ENCODE measurements at places on chromosomes 16 and 17.
A peak's percentile ranks its signal among the peaks of the same experiment; 100 is the strongest.

DNA sequence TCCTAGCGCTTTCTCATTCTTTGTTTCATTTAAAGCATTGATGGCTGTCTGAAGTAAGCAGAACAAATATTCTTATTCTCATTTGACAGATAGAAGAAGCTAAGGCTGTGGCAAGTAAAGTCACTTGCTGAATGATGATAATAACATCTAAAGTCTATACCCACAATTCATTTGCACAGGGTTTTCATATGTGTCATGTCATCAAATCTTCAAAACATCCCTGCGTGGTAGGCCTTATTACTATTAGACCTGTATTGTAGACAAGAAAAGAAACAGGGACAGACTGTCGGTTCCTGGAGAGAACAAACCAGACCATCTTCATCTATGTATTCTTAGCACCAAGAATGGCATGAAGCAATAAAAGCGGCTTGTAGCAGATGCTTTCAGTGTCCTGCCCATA is 85.9 kb downstream of the ASIC2 start:
- DNase-seq: no peak

DNA sequence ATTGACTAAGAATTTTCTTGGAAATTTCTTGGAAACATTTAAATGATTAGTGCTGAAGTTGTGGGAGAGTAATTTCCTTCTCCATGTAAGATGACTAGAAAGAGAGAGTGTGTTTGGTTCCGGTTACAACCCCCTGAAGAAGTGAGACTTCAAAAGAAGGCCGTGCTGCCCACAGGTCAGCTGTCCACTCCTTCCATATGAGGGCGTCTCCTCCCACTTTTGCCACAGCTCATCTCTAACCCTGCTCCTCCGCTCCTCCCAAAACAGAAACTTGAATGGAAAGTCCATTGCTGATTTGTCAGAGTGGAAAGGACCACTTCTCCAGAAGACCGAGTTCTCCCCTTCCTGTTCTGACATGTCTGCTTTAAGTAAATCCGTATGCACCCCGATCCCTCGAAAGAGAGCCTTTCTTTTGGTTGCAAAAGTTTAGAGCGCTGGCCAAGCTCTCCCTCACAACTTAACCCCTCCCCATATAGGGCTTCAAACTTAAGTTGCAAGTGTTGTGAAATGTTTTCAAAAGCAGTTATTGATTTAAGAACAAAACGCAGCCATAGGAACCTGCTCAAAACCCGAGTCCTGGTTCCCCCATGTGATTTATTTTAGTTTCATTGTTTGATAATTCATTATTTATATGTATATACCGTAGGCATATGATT is 129.5 kb downstream of the SOCS1 start:
- DNase-seq: no peak

DNA sequence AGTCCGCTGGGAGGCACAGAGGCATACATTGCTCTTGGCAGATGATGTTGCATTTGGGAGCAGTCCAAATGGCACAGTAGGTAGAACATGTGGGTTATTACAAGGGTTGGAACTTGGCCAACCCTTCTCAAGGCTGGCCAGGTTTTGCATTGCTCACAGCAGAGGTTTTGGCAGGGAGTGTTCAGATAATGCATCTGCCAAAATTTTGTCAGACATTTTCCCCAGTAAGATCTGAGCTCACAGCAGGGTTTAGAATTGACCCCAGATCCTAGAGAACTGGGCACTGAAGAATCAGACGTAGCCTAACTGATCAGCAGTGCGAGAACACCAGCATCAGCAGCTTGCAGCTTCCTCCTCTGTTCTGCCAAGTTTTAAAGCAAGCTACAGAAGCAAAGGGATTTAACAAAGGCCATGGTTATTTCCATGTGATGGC is 468.8 kb upstream of the KIF2B start:
- DNase-seq: peak; percentile 34

- DNase-seq: peak; percentile 77
These were observed 23.3 kb upstream of the CDRT4 start for GRCh38 chr17:15490634-15491261.

DNA sequence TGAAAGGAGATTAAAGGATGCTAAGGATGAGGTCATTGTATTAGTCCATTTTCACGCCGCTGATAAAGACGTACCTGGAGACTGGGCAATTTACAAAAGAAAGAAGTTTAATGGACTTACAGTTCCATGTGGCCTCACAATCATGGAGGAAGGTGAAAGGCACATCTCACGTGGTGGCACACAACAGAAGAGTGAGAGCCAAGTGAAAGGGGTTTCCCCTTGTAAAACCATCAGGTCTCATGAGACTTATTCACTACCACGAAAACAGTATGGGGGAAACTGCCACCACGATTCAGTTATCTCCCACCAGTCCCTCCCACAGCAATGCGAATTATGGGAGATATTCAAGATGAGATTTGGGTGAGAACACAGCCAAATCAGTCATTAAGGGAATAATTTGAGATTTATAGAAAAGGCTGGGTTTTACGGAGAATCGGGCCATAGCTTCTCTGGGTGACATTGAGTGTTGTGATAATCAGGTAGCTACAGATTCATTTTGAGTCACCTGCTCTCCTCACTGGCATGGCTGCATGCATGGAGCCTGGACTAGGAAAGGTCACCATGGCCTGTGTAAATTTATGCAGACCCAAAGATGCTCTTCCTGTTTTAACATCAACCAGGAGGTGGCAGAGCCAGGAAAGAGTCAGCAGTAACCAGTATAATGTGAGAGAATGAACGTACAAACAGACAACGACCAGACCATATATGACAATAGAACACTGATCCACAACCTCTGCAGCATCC is 40.5 kb upstream of the DYNLRB2 start:
- DNase-seq: no peak

DNA sequence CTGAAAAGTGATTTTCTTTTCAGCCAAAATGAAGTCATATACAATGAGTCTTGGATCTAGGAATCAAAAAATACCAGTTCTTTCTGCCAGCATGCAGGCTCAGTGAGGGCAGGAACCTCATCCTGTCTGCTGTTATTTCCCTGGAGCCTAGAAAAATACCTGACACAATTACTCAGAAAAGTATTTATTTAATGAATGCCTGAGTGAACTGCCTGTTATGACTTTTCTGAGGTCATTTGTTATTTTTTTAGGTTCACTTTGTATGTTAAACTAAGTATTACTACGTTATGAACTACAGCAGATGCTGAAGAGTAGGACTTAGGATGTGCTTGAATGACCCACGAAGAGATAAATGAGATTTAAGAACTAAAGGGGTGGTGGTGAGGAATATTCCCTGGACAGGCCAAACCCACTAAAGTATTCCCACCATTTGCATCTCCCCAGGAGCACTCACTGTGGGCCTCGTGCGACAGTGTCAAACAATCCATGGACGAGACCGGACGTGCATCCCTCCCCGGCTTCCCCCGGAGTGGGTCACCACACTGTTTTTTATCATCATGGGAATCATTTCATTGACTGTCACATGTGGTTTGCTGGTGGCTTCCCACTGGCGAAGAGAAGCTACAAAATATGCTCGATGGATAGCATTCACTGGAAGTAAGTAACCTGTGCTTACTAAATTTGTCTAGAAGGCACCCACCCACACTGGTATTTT is 17.1 kb upstream of the VWA3A start:
- DNase-seq: no peak

GRCh38 chr16:84462296-84463210 is 41.9 kb downstream of the MEAK7 start:
- DNase-seq: no peak

- DNase-seq: no peak
These were observed 35.1 kb downstream of the TMEM238L start for GRCh38 chr17:10768750-10769251.

DNA sequence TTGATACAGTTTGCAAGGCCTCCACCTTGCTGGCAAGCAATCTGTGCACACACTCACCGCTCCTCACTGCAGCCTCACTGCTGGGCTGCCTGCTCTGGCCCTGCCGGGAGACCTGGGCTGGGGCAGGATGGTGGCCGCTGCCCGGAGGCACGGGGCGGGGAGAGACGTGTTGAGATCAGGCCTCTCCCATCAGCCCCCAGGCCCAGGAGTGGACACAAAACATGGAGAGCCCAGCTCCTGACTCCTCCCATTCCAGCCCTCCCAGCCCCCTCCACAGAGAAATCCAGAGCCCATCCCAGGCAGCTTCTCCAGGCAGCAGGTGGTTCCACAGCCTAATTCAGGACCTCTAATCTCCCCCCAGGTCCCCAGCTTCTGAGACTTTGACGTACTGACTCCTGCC is 23.1 kb upstream of the RPL38 start:
- DNase-seq: no peak

Measured in T1000 (cell line).